PC-9 (cell line): ENCODE measurements at places on chromosomes 5 and 9. TPM values are rescaled to one million over a fixed set of nuclear protein-coding genes. Genes with fewer than 3 reads are reported as not detected.

Gene CLK4
- 25.0 and 29.7 TPM in 2 replicates for total RNA-seq

Gene SLC45A2
- total RNA-seq = 0.20 and 0.33 TPM in 2 replicates

Gene C5orf58
- not detected in 2 replicates for total RNA-seq

Gene IL9
- total RNA-seq = not detected in 2 replicates

Gene CDKN2B
- 33.8 and 40.2 TPM in 2 replicates for total RNA-seq

Gene SSNA1
- 98.7 and 109 TPM in 2 replicates for total RNA-seq

Gene SLC34A3
- total RNA-seq = 1.4 and 2.5 TPM in 2 replicates

Gene SPOCK1
- total RNA-seq = 23.9 and 31.8 TPM in 2 replicates

DNA sequence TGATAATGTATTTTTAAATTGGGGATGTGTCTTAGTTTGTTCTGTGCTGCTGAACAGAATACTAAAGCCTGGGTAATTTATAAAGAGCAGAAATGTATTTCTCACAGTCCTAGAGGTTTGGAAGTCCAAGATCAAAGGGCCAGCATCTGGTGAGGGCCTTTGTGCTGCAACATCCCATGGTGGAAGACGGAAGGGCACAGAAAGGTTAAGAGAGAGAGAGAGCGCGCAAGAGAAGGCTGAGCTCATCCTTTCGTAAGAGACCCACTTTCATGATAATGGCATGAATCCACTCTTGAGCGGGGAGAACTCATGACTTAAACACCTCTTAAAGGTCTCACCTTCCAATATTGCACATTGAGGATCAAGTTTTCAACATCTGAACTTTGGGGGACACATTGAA, 79.1 kb upstream of the GOLM1 start:
- peaks cover 13% of the 10 kb centered on the region for H3K4me1 ChIP-seq
- DNase-seq = no peak
- no peak overlapping the region for H3K4me3 ChIP-seq
- H3K27me3 ChIP-seq = no peaks in the 10 kb centered on the region
- H3K27ac ChIP-seq = no peak overlapping the region
- no peaks in the 10 kb centered on the region for H3K36me3 ChIP-seq

GRCh38 chr5:139181835-139182452, 16.2 kb downstream of the SIL1 start:
- no peaks in the 10 kb centered on the region for H3K36me3 ChIP-seq
- H3K4me1 ChIP-seq = peaks cover 18% of the 10 kb centered on the region

DNA sequence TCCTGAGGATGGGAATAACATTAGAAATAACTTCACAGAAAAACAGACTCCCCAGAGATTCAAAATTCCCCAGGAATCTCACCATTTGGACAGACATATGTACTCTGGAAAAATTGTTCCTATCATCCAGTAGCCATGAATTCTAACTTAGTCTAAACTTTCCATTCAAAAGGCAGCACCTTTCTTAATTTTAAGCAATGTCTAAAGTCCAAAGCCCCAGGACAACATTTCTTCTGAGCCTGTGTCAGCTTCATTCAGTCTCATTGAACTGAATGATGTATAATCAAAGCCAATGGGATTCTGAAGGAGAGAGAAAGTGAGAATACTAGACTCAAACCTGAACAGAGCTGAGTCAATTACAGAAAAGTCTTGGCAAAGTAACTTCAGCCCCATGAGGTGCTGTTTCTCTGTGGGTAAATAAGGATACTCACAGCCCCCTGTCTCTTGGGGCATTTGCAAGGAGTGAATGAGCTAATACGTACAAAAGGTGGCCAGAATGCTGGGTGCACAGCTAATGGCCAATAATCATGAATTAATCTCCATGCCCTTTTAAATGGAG, 140.6 kb downstream of the SEMA5A start:
- no peaks in the 10 kb centered on the region for H3K36me3 ChIP-seq
- H3K27ac ChIP-seq = no peak overlapping the region
- no peaks in the 10 kb centered on the region for H3K4me1 ChIP-seq
- H3K27me3 ChIP-seq = no peaks in the 10 kb centered on the region

- no peak overlapping the region for H3K27ac ChIP-seq
- H3K4me3 ChIP-seq = no peak overlapping the region
- H3K27me3 ChIP-seq = peaks cover 79% of the 10 kb centered on the region
- no peak for DNase-seq
- H3K36me3 ChIP-seq = no peaks in the 10 kb centered on the region
Observed at GRCh38 chr9:113998114-113998513, 80.0 kb downstream of the AMBP start.

DNA sequence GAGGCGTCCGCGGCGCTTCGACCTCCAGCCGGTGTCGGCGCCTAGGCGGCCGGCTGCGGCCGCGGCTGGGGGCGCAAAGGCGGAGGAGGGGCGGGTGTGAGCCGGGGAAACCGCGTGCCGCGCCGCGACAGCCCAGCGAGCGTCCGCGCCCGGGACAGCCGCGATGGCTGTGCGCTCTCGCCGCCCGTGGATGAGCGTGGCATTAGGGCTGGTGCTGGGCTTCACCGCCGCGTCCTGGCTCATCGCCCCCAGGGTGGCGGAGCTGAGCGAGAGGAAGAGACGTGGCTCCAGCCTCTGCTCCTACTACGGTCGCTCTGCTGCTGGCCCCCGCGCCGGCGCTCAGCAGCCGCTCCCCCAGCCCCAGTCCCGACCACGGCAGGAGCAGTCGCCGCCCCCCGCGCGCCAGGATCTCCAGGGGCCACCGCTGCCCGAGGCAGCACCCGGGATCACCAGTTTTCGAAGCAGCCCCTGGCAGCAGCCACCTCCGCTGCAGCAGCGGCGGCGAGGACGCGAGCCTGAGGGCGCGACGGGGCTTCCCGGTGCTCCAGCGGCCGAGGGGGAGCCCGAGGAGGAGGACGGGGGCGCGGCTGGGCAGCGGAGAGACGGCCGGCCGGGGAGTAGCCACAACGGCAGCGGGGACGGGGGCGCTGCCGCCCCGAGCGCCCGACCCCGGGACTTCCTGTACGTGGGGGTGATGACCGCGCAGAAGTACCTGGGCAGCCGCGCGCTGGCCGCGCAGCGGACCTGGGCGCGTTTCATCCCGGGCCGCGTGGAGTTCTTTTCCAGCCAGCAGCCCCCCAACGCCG, 605 bp downstream of the CHSY3 start:
- no peaks in the 10 kb centered on the region for H3K36me3 ChIP-seq
- no peak overlapping the region for H3K27ac ChIP-seq
- H3K27me3 ChIP-seq = peaks cover 26% of the 10 kb centered on the region
- H3K4me1 ChIP-seq = no peaks in the 10 kb centered on the region
- H3K4me3 ChIP-seq = peak overlapping the region; percentile 68

- no peaks in the 10 kb centered on the region for H3K27me3 ChIP-seq
- H3K4me1 ChIP-seq = peaks cover 30% of the 10 kb centered on the region
- peaks cover 13% of the 10 kb centered on the region; the same call in 1 of the 2 replicates for H3K36me3 ChIP-seq
- DNase-seq = no peak
- peak overlapping the region; percentile 65 for H3K4me3 ChIP-seq
Observed at GRCh38 chr9:128276574-128277270, 646 bp downstream of the SWI5 start.

DNA sequence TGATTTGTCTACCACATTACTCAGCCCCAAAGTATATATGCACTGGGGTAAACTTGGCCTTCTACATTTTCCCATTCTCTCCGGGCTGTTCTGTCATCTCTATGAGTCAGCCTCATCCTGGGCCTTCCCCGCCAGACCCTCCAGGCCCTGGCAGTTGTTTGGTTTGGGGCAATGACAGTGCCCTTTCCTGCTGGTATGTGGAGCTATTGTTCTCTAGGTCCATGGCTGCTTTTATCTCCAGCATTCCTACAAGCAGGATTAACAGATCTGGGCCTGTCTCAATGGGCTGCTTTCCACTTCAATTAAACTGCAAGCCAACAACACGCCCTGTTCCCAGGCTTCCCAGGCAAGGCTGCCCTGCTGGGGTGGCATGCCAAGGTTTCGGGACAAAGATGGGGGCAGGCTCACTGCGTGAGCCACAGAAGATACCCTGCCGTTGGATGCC, 136.4 kb downstream of the SLIT3 start:
- no peak for DNase-seq
- H3K36me3 ChIP-seq = no peaks in the 10 kb centered on the region
- H3K4me3 ChIP-seq = no peak overlapping the region
- no peaks in the 10 kb centered on the region for H3K4me1 ChIP-seq
- H3K27ac ChIP-seq = no peak overlapping the region

- no peak overlapping the region for H3K27ac ChIP-seq
- no peaks in the 10 kb centered on the region for H3K27me3 ChIP-seq
- no peak overlapping the region for H3K4me3 ChIP-seq
Observed at GRCh38 chr5:163963881-163964280, 458.5 kb downstream of the MAT2B start.
